ENCODE measurements at places on chromosomes 12 and 14.

DNA sequence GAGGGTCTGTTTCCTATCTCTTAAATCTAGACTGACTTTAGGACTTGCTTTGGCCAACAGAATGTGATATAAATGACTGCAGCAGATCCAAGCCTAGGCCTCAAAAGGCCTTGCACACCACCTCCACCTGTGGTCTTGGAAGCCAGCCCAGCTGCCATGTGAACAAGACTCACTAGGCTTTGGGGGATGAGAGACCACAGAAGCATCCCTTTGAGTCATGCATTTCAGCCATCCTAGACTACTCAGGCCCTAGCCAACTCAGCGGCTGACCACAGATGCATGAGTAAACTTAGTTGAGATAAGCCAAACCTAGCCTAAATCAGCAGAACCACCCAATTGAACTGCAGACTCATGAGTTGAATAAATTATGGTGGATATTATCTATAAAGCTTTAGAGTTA lies 87.7 kb downstream of the KCNH5 start:
- DNase-seq, result no peak

GRCh38 chr12:103334466-103334865 lies 161.3 kb downstream of the C12orf42 start:
- DNase-seq, result no peak

DNA sequence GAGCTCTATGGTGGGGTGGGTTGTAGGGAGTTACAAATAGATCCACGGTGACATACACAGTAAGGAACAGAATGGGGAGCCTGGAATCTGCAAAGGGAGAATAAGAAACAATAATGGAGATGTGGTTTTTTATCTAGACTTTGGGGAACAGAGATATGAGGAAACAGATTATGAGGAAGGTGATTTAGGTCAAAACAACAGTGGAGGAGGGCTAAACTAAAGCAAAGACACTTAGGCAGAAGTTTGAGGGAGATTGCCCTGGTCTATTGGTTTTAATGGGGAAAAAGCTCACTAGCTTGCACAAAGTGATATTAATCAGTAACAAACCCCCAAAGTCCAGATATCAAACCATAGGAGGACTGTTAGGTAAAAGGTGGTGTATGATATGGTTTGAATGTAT lies 144.5 kb upstream of the DYRK2 start:
- no peak for DNase-seq

DNA sequence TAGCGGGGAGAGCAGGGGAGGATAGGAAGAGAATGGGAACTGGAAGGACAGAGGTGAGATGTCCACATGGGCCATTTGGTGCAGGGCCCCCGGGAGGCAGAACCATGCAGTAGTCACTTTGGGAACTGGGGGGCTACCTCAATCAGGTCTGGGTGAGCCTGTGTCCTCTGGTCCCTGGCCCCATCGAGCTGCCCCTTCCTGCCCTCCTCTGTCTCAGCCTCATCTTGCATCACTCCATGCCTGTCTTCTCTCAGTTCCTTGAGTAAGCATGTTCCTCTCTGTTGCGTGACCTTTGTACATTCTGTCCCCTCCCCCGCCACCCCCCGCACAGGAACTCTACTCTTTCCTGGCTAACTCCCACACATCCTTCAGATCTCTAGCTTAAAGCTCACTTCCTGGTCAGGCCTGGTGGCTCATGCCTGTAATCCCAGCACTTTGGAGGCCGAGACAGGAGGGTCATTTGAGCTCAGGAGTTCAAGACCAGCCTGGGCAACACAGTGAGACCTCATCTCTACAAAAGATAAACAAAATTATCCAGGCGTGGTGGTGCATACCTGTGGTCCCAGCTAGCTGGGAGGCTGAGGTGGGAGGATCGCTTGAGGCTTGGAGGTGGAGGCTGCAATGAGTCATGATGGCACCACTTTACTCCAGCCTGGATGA lies 23.2 kb downstream of the FOS start:
- no peak for DNase-seq
